ENCODE measurements at places on chromosomes 3 and 15.

DNA sequence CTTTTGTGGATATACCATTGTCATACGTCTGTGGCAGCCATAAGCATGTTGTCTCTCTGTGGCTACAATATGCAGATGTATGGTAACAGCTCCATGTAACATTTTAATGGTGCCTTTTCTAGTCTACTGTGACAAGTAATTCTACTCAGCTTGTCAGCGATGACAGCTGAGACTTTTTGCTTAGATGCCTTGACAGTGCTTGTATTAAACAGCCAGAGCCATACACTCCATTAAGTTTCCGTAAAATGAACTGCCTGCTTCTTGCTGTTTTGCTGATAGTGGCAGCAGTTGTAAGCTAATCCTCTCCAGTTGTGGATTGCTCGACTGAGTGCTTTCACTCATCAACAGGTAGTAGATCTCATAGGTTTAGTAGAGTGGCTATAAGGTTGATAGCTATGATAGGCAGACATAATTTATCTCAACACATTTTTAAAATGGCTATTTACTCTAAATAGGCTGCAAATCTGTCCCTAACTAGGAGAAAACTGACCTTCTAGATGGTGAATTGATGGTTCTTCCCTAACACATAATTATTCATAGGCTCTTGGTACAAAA is 260.2 kb upstream of the NAALADL2 start:
- DNase-seq: no peak

DNA sequence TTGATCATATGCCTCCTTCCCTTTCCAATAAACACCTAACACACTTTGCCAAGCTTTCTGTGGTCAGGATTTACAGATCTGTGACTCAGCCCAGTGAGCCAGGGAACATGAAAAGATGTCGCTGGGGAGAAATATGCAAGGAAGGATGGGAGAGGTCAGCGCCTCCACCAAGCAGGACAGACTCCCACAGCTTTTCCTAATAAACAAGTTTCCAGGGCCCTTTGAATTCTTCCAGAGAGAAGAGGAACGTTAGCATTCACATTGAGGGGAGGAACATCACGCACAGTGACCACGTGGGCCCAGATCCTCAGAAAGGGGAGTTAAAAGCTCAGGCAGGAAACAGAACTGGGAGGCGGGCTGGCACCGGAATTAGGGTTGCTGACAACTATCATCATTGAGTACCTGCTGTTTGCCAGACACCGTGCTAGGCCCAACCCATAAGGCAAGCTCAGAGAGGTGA is 33.3 kb upstream of the MRPS22 start:
- no peak for DNase-seq

GRCh38 chr3:77283108-77283507 is 243.2 kb downstream of the ROBO2 start:
- no peak for DNase-seq

DNA sequence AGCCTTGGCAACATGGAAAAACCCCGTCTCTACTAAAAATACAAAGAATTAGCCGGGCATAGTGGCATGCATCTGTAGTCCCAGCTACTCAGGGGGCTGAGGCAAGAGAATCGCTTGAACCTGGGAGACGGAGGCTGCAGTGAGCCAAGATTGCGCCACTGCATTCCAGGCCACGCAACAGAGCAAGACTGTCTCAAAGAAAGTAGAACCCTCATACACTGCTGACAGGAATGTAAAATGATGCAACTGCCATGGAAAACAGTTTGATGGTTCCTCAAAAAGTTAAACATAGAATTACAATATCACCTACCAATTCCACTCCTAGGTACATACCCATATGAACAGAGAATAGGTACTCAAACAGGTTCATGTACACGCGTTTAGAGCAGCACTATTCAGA is 158.9 kb downstream of the TBC1D5 start:
- DNase-seq: no peak

GRCh38 chr3:138781012-138781470 is 53.7 kb downstream of the PIK3CB start:
- no peak for DNase-seq

DNA sequence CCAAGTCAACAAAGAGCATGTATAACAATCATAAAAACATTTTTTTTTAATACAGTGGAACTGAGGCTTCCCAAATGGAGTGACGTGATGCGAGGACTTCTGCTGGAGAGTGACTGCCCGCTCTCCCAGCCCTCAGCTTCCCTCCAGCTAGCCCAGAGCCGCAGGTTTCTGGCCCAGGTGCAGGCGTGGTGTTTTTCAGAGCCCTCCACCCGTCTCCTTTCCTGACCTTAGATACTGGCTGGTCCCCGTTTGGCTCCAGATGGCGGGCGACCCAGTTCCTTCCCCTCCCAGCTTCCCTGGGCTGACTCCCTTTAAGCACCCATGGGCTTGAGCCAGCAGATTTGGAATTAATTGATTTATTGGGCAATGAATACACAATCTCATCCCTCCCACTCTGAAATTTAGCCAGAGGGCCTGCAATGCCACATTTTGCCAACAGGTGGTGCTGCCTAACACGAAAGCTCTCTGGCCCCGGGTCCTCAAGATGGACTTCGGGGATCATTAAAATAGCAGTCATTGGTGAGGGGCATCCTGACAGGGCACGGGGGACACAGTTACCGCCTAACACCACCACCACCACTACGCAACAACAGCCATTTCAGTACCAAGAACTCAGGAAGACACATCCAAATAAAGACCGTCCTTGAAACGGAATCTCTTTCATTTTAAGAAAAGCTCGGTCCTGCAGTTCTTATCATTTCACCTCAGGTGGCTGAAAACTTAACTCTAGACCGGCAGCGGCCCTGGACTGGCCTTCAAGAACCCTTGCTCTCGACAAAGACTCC is 47.5 kb upstream of the MUC4 start:
- DNase-seq: peak; percentile 73

DNA sequence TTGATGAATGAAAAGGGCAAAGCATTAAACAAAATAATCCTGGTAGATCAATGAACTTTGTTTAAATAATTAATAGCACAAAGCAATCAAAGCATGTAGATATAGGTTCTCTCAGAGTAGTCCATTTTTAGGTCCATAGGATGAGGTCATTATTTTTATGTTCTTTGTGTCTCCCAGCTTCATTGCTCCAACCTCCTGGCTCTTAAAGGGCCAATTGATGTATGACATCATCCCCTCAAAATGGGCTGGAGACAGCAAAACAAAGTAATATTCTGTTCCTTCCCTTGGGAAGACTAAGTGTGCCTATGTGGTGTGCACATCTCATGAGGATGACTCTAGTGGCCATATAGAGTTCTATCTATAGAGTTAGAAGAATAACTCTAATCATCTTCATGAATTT is 49.5 kb downstream of the HMG20A start:
- DNase-seq: no peak

DNA sequence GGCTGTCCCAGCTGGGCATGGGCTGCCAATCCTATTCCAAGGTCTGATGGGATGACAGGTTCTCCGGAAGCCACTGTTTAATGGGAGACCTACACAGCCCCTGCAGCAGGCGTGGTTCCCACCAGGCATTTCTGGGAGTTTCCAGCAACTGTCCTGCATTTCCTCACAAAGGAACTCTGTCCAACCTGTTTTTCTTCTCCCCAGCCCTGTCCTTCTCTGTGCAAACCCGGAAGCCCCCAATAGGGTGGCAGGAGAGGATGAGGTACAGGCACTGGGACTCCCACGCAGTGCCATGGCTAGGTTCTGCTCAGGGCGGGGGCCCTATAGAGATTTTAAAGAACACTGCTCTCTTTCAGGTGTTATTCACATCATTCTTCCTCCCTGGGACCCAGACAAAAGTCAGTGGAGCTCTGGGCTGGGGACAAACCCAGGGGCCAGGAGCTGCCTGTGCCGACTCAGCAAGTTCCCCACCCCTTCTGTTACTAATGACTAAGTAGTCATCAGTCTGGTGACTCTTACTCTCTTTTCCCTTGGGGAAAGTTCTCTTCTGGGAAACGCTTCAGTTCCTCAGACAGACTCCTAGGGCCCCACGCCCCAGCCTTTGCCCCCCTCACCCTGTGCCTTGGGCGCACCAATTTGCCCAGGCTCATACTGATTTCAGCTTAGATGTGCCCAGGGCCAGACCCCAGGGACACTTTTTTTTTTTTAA is 97.7 kb downstream of the CD47 start:
- no peak for DNase-seq

DNA sequence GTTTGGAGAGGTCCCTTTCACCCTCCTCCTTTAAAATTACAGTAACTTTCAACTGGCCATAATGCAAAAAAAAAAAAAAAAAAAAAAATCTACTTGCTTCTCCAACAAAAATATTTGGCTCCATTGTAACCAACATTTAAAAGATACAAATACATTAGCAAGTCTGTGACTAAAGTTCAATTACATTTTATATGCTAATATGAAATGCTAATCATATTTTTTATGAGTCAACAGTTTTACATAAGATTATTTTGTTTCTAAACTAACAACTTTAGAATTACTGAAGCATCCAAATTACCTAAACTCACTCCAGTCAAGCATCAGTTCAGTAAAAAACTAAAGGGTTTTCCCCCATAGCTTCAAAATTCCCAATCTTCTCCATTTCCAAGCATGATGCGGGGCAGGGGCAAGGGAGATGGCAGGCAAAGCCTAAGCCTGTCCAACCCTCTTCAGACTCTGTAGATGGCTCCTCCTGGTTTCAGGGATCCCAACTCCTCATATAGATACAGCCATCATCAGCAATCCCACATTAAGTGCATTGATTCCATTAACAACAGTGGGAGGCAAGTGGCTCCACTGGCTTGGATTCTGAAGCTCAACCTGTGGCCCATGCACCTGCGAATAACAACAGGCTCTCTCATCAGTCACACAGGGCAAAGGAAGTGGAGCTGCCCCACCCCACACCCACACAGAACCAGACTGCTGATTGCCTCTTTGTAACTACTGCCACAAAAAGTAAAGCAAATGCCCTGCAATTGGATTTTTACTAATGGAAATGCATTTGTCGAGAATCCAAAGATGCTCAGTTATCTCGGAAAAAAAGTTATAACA is 15.0 kb downstream of the SFMBT1 start:
- DNase-seq: peak; percentile 23

DNA sequence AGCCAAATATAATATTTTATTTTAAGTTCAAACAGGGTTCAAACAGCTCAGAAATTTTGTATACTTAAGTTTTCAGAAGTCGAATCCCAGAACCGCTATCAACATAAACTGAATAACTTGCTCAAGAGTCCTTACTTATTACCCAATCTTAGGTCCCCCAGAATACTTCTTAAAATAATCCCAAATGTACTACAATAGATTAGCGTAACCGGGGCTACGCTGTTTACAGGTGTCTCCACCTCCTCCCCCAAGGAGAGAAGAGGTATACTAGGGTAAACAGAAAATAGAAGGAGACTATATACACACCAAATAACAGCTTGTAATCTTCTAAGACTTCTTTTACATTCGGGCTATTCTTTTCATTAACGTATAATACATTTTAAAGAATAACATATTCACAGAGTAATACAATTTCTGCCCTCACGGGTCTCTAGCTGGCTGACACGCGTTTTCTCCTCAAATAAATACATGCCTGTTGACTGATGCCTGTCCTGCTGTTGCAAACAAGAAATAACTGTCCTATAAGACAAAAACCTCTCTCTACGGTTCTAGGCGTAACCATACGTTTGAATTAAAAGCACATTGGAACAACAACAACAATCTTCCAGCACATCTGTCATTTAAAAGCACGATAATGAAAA is 1.3 kb downstream of the DENND4A start:
- DNase-seq: no peak

DNA sequence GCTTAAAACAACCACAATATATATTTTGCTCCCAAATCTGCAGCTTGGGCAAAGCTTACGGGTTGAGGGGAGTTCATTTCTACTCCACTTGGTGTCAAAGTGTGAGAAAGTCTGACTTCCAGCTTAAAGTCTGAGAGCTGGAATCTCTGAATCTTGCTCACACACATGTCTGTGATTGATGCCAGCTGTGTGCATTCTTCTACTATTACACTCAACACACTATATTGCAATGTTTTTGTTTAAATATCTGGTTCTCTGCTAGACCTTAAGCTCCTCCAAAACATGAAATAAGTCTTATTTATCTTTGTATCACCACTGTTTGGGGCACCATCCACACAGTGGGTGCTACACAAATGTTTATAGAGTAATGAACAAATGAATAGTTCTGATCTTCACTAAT is 36.7 kb upstream of the SECISBP2L start:
- DNase-seq: no peak

GRCh38 chr15:67080118-67080899 is 14.9 kb downstream of the SMAD3 start:
- DNase-seq: no peak

DNA sequence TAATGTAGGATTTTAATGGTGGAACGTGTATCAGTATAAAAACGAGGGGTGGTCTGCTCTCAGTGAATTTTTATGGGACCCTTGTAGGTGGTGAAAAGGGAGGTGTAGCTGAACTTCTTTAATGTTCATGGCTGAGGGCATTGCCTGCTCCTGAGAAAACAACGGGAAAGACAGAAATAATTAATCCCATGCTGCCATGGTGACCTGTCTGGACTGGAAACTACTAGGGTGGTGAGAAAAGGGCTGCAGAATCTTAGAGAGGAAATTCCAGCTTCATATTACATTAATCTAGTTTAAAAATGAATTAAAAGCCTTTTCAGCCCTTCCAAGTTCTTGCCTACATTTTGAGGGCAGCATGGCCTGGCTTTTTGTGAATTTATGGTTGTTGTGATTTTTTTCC is 47.6 kb downstream of the ZBTB38 start:
- no peak for DNase-seq

GRCh38 chr3:184651904-184652303 is 60.0 kb downstream of the MAGEF1 start:
- no peak for DNase-seq

DNA sequence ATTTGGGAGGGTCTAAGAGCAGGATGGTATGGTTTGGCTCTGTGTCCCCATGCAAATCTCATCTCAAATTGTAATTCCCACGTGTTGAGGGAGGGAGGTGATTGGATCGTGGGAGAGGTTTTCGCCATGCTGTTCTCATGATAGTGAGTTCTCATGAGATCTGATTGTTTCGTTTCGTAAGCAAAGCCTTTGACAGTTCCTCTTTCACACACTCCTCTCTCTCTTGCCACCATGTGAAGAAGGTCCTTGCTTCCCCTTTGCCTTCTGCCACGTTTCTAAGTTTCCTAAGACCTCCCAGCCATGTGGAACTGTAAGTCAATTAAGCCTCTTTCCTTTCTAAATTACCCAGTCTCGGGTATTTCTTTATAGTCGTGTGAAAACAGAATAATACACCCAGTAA is 553.7 kb downstream of the TAFA4 start:
- no peak for DNase-seq

GRCh38 chr15:100635406-100636071 is 33.1 kb downstream of the ASB7 start:
- DNase-seq: no peak

DNA sequence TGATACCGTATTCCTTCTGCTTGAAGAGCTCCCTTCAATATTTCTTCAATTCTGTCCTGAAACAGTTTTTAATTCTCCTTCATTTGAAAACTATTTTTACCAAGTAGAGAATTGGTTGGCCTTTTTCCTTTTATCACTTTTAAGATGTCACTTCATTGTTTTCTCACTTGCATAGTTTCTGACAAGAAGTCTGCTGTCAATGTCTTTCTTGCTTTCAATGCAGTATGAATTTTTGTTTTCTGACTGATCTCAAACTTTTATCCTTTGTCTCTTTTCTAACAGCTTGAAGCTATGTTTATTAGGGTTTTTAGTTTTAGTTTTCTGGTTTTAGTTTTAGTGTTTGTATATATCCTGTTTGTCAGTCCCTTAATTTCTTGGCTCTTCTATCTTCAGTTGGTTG is 364.8 kb upstream of the TPRG1 start:
- DNase-seq: no peak

All from activated naive CD4-positive, alpha-beta T cell (primary cell).